ENCODE measurements at places on chromosomes 12 and 14.

- H3K27me3 ChIP-seq = peaks cover 17% of the 10 kb centered on the region
- H3K27ac ChIP-seq = no peak overlapping the region
- H3K4me3 ChIP-seq = no peak overlapping the region
- no peaks in the 10 kb centered on the region for H3K36me3 ChIP-seq
Measured at GRCh38 chr14:99884834-99885648, 91.8 kb downstream of the EML1 start.

DNA sequence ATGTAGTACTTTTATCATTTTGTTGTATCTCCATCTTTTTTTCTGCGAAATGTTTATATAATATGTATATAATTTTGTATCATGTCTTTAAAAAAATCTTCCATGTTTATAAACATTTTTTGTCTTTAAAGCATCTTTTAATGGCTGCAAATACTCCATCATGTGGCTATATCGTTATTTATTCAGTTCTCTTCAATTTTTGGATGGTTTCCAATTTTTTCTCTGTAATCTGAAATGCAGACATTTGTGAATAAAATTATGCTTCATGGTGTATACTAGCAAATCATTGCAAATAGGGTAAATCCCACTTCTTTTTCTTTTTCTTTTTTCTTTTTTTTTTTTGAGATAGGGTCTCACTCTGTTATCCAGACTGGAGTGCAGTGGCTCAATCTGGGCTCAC is 54.0 kb downstream of the CPSF2 start:
- H3K27me3 ChIP-seq = no peaks in the 10 kb centered on the region
- no peaks in the 10 kb centered on the region for H3K36me3 ChIP-seq
- H3K4me3 ChIP-seq = no peak overlapping the region
- no peak for DNase-seq
- no peak overlapping the region for H3K27ac ChIP-seq

- H3K4me1 ChIP-seq = peaks cover 23% of the 10 kb centered on the region
- DNase-seq = no peak
- H3K27me3 ChIP-seq = no peaks in the 10 kb centered on the region
- peak overlapping the region; percentile 14 for H3K4me3 ChIP-seq
- no peak overlapping the region for H3K27ac ChIP-seq
Measured at GRCh38 chr14:89750281-89750755, 204.2 kb downstream of the EFCAB11 start.

DNA sequence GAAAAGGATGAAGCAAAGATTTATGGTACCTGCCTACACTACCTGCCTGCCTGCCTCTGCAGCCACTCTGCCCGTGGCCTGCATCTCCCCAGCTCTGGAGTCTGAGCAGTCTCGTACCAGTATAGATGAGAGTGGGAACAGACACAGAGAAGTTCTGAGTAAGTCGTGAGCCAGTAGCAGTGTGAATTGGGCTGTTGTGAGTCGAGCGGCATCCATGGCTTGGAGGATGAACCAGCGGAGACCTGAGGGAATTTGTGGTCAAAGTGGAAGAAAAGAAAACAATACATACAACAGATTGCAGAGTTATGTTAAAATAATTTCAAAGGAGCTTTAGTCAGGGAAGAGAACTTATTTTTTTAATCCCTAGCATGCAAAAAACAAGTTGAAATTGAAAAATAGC is 25.3 kb downstream of the C2CD5 start:
- no peak overlapping the region for H3K4me3 ChIP-seq
- no peaks in the 10 kb centered on the region for H3K27me3 ChIP-seq
- H3K36me3 ChIP-seq = peaks cover 24% of the 10 kb centered on the region
- H3K4me1 ChIP-seq = no peaks in the 10 kb centered on the region

DNA sequence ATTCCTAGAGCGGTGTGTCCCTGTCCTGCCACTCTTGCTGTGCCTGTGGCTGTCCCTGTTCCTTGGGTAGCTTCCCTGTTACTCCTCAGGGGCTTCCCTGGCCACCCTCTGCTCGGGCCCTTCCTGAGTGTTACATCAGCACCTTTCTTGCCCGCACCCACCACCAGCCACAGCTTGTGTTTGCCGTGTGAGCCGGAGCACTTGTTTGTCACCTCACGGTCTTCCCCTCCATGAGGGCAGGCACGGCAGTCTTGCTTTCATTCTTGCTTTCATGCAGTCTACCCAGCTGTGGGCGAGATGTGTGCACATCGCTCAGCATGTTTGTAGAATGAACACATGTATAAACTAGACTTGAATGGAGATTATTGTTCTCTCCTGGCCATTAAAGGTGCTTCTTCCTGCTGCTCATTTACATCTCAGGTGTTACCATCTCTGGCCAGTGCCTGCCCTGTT is 42.0 kb downstream of the TRAF3 start:
- no peak for DNase-seq
- no peak overlapping the region for H3K4me3 ChIP-seq
- peak overlapping the region; percentile 72 for H3K27ac ChIP-seq
- no peaks in the 10 kb centered on the region for H3K36me3 ChIP-seq
- no peaks in the 10 kb centered on the region for H3K27me3 ChIP-seq

GRCh38 chr12:11628353-11628752 is 21.1 kb upstream of the ETV6 start:
- H3K27me3 ChIP-seq = no peaks in the 10 kb centered on the region
- H3K27ac ChIP-seq = no peak overlapping the region
- H3K36me3 ChIP-seq = no peaks in the 10 kb centered on the region
- no peak for DNase-seq
- no peak overlapping the region for H3K4me3 ChIP-seq

DNA sequence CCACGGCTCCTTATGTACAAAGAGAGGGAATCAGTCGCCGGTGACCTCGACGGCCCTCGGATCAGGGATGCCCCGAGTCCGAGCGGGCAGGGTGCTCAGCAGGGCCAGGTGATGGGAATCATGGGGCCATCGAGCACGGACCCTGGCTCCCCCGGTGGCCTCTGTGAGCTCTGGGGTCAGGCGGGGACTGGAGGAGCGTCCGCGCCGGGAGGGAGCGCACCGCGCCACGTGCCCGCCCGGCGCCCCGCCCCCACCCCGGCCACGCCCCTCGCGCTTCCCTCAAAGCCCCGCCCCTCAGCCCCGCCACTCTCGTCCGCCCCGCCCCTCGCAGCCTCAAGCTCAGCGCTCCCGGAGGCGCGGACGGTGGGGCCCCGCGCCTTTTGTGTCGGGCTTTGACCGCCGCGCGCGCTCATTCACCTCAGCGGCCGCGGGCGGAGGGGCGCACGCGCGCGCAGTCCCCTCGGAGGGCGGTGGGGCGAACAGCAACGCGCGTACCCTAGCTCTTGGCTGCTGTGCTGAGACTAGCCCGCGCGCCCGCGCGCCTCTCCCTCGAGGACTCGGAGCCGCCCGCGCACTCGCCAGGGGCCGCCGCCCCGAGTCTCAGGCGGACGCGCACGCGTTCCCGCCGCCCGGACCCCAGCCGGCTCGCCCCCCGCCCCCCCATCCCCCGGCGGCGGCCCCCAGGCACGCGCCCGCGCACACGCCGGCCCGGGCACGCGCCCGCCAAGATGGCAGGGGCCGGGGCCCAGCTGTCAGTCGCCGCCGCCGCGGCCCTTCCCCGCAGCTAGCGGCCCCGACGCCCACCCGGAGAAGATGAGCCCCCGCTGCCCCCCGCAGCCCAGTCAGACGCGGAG is 93.9 kb upstream of the EVL start:
- DNase-seq = peak; percentile 83
- peaks cover 13% of the 10 kb centered on the region for H3K4me1 ChIP-seq
- peak overlapping the region; percentile 83 for H3K4me3 ChIP-seq

DNA sequence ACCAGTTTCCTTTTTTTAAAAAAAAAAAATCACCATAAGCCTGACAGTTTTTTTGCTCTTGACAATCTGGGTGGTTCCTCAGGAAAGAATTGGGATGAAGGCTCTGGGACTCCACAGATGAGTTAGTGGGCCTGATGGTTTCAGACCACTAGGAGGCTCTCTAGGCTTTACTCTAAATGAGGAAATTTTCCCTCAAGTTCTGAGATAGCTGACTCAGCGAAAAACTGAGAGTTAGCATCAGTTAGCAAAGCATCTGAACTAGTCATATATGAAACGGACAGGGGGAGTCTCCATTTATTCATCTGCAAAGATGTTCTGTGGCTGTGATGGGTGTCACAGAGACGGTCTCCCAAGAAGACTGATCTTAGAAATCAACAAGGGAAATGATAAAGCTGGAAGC is 314.3 kb upstream of the OR4E1 start:
- H3K4me3 ChIP-seq = no peak overlapping the region
- DNase-seq = peak; percentile 14
- H3K27ac ChIP-seq = peak overlapping the region; percentile 68
- no peaks in the 10 kb centered on the region for H3K36me3 ChIP-seq
- peaks cover 9% of the 10 kb centered on the region for H3K4me1 ChIP-seq

DNA sequence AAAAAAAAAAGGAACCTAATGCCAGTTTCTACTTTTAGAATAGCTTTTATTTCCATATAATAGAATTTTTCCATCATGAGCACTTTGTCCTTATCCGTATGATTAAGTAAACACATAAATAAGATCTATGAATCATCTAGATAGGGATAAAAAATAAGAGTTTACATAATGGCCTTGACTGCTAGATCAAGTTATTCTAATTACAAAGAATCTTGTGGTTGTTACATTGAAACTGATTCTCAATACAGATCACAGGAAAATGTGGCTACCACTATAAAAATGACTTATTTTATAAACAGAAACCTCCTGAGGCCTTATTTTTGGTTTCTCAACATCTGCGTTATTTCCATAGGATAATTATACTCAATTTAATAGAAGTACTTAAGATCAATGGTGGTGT is 34.4 kb upstream of the NDUFA12 start:
- no peaks in the 10 kb centered on the region for H3K27me3 ChIP-seq
- H3K27ac ChIP-seq = no peak overlapping the region
- no peak for DNase-seq
- H3K4me1 ChIP-seq = peaks cover 22% of the 10 kb centered on the region

DNA sequence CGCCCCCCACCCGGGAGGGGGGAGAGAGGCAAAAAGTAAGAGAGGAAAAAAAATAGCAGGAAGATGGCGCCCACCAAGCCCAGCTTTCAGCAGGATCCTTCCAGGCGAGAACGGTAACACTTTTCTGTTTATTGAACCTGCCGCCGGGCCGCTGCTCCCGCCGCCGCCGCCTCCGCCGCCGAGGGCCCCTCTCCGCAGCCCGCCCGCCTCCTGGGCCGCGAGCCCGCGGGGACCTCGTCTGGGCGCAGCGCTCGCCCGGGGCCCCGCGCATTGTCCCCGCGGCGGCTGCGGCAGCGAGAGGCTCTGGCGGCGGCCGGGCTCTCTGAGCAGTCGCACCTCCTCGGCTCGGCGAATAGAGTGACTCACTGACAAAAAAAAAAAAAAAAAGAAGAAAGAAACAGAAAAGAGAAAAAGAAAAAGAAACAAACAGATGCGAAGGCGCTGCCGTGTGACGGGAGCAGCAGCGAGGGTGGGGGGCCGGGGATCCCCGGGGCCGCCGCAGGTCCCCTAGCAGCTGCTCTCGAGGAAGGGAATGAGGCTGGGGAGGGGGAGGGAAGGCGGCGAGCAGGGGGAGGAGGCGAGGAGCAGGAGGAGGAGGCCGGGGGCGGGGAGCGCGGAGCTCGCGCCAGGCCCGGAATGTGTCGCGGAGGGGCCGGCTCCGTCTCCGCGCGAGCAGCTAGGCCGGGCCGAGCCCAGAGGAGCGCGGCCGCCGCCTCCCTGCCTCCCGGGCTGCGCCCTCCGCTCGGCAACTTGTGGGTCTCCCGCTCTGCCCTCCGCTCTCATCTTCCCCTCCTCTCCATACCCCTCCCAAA is 781 bp downstream of the NPAS3 start:
- H3K4me1 ChIP-seq = peaks cover 15% of the 10 kb centered on the region
- H3K27ac ChIP-seq = no peak overlapping the region
- peak overlapping the region; percentile 82 for H3K4me3 ChIP-seq
- H3K27me3 ChIP-seq = peaks cover 54% of the 10 kb centered on the region
- no peaks in the 10 kb centered on the region for H3K36me3 ChIP-seq

DNA sequence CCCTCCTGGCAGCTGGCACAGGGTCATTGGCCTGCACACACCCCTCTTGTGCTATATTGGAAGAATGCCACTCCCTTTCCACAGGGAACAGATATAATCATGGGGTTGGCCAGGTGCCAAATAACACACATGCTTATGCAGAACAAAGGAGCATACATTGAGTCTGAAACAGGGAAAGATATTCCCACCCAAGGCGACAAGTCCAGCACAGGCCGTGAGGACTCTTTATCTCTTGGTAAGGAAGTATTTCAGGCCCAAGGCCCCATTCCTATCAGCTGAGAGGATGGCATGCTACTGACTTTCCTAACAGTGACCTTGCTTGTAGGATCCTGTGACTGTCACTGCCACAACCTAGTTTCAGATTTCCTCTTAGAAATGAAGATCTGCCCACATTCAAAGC is 59.0 kb upstream of the STXBP6 start:
- no peaks in the 10 kb centered on the region for H3K4me1 ChIP-seq
- H3K36me3 ChIP-seq = no peaks in the 10 kb centered on the region
- H3K4me3 ChIP-seq = no peak overlapping the region
- no peak overlapping the region for H3K27ac ChIP-seq

DNA sequence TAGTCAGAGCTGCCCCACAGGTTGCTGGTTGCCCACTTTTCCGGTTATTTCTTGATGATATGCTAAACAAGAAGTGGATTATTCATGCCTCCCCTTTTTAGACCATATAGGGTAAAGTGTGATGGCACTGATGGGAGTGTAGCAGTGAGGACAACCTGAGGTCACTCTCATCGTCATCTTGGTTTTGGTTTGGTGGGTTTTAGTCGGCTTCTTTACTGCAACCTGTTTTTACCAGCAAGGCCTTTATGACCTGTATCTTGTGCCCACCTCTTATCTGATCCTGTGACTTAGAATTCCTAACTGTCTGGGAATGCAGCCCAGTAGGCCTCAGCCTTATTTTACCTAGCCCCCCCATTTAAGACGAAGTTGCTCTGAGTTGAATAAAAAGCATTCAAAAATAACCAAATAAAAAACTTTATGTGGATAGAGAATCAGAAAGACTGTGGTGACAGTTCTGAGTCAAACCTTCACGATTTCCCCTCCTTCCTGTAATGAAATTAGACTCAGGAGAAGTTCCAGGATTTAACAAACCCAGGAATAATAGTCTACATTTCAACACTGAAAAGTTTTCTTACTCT is 144.2 kb downstream of the PAWR start:
- no peak for DNase-seq
- no peaks in the 10 kb centered on the region for H3K36me3 ChIP-seq
- no peak overlapping the region for H3K27ac ChIP-seq
- no peaks in the 10 kb centered on the region for H3K27me3 ChIP-seq
- no peaks in the 10 kb centered on the region for H3K4me1 ChIP-seq

DNA sequence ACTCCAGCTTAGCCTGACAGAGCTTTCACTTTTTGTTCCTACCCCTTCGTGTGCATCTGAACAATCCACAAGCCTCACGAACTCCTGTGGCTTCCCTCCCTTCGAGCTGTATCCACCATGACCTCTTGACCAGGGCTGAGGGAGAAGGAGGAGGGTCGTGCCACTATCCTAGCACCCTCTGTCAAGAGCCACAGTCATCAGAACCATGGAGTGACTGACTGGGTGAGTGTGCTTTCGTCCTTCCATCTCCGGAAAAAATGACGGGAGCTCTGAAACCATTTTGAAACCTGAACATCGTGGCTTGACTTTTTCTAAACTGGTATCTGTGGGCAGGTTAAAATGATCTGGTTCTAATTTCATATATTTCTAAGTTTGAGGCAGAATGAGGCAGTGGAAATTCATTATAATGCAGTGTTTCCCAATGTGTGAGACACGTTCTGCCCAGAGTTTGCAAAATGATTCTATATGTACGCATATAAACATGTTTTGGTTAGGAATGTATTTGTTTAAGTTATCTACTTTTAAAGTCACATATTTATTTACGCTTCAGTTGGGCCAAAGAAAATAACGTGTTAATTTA is 27.0 kb downstream of the IL26 start:
- H3K36me3 ChIP-seq = no peaks in the 10 kb centered on the region
- no peaks in the 10 kb centered on the region for H3K27me3 ChIP-seq
- H3K4me1 ChIP-seq = peaks cover 12% of the 10 kb centered on the region
- no peak overlapping the region for H3K27ac ChIP-seq
- H3K4me3 ChIP-seq = no peak overlapping the region
